ENCODE measurements at places on chromosomes 2 and 18.

GRCh38 chr18:22503803-22504202 lies 86.1 kb upstream of the CTAGE1 start:
- DNase-seq, result no peak

DNA sequence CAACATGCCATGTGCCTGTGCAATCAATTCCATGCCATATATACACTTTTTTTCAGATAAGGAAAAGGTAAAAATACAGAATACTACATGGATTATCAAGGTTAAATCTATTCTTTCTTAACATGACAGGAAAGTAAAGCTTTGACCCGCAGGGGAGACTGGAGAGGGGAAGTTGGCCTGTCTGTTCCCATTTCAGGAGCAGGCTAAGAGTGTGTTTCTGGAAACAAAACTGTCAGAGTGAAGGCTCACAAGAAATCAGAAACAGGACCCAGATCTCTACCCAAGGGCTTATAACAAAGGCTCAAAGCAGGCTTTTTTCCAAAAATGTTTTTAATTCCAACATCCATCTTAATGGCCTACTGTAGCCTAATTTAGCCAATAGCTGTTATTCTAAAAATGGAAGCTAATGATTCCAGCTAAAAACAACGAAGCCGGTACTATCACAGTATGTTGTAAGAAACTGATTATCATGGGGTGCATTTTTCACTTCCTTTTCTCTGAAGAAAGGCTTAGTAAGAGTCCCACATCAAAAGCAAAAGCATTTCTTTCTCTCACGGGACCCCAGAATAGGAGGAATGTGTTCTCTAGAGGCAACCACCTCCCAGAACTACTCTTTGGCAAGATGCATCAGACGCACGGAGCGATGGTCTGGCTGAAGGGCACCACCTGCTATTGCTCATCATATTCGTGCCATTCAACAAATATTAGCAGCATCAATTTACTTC lies 41.4 kb downstream of the FECH start:
- DNase-seq, result no peak

DNA sequence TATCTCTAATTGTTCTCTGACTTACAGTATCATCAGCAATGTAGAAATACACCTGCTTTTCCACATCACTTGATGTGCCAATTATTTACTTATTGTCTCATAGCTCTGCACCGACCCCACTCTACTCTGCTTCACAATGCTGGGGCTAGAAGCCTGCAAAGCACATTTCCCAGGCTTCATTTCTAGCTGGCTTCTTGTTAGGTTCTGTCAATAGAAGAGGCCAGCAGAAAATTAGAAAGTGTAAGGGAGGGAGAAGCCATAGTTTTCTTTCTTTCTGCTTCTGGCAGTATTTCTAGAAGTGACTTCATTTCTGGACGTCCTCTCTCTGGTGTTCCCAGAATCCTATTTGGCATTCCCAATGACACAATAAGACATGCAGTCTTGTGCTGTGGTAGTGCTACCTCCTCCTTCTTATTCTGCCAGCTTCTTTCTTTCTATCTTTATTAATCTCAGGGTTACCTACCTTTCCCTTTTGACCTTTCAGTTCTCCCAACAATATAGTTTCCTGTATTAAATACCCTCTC lies 12.5 kb upstream of the TANC1 start:
- DNase-seq, result no peak

- DNase-seq, result no peak
These were observed 446.1 kb downstream of the ARHGAP15 start for GRCh38 chr2:143575340-143575739.

DNA sequence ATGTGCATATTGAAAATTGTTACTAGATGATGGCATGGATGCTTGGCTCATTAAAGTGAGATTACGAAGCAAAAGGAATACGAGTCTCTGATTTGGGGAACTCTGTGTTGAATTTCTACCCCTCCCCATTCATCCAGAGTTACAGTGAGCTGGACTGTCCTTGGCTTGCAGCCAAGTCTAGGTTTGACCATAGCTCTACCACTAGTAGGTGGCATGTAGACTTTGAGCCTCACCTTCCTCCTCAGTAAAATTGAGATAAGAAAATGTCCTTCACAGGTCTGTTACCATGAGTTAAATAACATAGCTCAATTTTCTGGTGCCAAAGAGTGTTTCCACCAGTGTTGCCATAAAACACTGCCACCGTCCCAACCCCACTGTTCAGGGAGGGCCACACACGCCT lies 727.6 kb upstream of the ID2 start:
- no peak for DNase-seq

DNA sequence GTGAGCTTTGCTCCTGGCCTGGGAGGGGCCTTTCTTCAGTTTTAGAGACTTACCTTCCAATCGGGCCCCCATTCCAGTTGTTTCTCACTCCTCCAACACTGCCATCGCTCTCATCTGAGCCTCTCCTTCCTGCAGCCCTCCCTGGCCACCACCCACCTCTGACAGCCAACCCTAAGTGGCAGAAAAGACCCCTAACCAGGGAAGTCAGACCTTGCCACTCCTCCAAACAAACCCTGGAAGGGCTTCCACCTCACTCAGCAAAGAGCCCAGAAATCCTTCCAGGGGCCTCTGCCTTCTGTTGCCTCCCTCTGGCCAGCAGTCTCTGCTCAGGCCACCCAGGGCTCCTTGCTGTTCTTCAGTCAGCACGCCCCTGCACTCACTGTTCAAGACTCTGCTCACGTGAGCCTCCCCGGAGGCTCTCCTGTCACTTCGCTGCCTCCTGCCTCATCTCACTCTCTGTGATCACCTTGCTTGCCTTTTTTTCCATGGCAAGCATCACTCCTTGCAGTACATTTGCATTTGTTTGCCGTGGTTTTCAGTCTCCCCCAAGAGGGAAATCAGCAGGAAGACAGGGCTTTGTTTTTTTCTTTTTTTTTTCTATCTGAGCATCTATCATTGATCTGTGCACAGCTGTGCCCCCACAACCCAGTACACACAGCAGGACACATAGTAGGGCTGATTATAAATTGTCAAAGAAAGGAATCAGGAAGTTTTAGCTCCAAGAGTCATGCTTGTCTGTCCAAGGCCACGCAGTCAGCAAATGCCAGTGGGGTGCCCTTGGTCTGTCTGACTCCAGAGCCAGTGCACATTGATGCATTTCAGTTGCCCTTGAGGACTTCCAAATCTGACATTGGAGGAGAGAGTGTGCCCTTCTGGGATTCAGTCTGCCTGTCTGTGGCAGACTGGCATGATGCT lies 83.9 kb downstream of the INHBB start:
- DNase-seq, result no peak

DNA sequence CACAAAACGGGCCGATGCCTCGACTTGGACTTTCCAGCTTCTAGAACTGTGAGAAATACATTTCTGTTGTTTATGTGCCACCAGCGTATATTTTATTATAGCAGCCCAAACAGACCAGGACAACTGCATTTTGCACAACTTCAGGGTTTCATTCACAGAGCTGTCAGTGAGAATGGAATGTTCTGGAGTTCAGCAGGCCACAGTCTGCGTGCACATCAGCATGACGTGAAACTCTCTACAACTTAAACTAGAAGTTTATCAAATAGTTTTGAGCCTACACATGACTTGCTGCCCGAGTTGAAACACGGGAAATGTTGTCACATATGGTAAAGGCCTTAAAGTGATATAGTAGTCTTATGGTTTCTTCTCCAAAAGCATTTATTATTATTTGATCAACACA lies 3.9 kb upstream of the TRIB2 start:
- no peak for DNase-seq

DNA sequence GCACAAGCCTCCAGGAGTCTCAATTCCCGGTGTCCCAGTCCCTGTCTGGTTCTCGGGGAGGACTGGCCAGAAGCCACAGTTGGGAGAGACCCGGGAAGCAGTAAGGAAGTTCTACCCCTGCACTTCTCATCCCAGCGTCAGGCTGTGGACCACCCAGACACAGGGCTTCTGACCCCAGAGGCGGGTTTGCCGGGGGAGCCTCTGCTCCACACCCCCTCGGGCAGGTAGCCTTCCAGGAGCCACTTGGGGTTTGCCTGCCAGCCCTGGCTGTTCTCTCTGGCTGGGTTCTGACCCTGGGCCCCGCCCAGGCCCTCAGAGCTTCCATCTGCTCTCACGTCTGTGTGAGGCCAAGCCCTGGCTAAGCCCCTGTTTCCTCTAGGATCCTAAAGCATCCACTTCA lies 94.4 kb upstream of the GPC1 start:
- no peak for DNase-seq

DNA sequence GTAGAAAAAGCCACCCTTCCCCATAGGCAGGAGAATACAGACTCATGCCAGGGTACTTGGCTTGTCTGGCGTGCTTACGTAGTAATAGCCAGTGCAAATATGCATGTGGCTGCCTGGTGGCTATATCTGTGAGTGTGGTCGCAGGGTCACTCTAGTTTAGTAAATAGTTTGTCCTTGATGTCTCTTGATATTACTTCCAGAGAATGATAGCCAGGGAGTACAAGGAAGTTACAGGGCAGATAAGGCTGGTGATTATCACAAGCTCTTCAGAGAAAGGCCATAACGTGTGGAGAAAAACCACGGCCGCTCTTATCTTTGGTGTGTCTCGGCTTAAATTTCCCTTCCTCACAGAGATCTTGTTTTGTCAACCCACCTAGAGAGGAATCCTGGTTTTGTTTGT lies 54.3 kb upstream of the SLC39A10 start:
- no peak for DNase-seq

GRCh38 chr2:225009768-225010167 lies 32.5 kb downstream of the DOCK10 start:
- no peak for DNase-seq

DNA sequence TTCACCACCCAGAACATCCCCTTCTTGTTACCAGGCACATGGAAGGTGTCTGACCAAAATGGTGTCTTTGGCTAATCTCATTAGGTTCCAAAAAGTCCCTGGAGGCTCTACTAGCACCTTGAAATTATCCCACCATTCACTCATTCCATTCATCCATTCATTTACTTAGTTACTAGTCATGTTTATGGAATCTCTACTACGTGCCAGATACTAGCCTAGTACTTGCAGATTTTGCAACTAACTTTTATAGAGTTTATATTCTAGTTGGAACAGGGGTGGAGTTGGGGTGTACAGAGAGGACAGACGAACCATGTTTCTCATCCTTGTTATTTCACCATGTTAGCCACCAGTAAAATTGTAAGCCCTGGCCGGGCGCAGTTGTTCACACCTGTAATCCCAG lies 4.0 kb upstream of the NOP58 start:
- no peak for DNase-seq

- DNase-seq, result no peak
These were observed 31.7 kb downstream of the LPIN2 start for GRCh38 chr18:2981212-2981728.

- DNase-seq, result no peak
These were observed 37.7 kb downstream of the DOCK10 start for GRCh38 chr2:225004597-225004996.

- no peak for DNase-seq
These were observed 97.3 kb upstream of the CHAC2 start for GRCh38 chr2:53670331-53670730.

DNA sequence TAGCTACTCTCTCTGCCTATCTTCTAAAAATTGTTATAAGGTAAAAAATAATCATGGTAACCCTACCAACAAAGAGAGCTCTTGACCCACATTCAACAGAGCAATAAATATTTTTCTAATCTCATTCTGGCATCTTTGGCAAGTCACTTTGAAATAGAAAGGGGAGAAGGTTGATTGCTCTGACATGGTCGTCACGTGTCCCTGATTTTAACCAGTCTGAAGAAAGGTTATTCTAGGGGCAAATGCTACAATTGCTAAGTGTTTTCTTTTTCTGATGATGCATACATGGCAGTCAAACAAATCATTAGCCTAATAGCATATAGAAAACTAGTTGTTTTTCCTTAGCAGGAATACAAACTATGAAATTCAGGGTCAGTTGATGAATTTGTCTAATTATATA lies 153.3 kb upstream of the MAP3K20 start:
- DNase-seq, result no peak

GRCh38 chr2:238420878-238421694 lies 5.6 kb upstream of the ASB1 start:
- DNase-seq, result no peak

DNA sequence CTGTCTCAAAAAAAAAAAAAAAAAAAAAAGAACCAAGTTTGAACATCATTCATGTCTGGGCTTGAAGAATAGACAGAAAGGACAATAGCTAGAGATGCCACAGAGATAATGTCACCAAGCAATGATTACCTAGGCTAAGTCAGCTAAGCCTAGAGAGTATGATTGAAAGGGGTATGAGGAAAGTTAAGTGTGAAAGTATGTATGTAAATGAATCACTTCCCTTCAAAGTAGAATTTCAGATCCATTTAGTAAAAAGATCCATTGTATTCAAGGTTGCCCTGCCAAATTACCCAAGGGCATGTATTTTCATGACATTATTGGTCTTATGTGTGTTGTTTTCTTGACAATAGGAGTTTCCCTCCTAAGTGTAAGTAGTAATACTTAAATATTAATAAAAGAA lies 34.1 kb upstream of the SLC39A10 start:
- DNase-seq, result no peak

GRCh38 chr2:58057707-58058530 lies 11.3 kb downstream of the VRK2 start:
- DNase-seq, result no peak

GRCh38 chr2:221911890-221912289 lies 339.8 kb upstream of the EPHA4 start:
- no peak for DNase-seq

DNA sequence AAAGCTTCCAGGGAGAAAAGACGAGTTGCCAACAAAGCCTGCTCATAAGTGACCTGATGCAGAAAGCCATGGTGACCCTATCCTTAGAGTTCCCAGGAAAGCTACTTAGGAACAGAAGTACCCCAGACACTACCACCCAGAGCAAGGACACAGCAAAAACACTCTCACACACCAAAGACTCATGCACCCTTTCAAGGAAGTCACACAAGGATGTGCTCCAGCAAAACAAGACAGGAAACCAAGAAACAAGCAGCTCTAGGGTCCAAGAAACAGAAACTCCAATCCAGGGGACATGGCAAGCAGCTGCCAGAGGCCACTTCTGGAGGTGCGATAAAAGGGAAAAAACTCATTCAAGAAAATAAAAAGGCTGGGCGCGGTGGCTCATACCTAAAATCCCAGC lies 5.7 kb downstream of the KIF1A start:
- DNase-seq, result no peak

- no peak for DNase-seq
These were observed 77.2 kb upstream of the NFU1 start for GRCh38 chr2:69514406-69514805.

- no peak for DNase-seq
These were observed 166.8 kb downstream of the DCDC2C start for GRCh38 chr2:3870222-3870621.

GRCh38 chr2:217978536-217979150 lies 24.2 kb downstream of the TNS1 start:
- DNase-seq, result no peak

DNA sequence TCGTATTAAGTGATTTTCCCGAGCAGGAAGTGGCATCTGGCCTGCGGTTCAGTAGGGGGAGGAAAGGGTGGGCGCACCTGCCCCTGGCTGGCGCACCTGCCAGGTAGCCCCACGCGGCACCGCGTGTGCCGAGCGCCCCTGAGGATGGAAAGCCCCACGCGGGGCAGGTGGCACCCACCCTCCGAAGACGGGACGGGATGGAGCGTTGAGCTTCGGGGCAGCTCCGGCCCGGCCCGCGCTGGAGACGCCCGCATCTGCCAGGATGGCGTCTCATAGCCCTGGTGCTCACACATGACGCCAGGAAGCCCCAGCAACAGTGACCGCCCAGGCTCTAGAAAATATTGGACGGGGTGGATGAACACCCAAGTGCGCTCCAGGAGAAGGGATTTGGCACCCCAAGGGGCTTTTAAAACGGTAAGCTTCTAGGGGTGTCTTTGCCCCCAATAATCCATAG lies 2.5 kb upstream of the NFATC1 start:
- DNase-seq, result no peak

- DNase-seq, result no peak
These were observed 38.5 kb downstream of the TSHZ1 start for GRCh38 chr18:75249175-75249518.
